Head of caudate nucleus (tissue), 42 donors: ENCODE measurements at places on chromosomes 3 and 15.

- no peak for DNase-seq
Observed at GRCh38 chr3:155494332-155494731, 200.8 kb upstream of the STRIT1 start.

DNA sequence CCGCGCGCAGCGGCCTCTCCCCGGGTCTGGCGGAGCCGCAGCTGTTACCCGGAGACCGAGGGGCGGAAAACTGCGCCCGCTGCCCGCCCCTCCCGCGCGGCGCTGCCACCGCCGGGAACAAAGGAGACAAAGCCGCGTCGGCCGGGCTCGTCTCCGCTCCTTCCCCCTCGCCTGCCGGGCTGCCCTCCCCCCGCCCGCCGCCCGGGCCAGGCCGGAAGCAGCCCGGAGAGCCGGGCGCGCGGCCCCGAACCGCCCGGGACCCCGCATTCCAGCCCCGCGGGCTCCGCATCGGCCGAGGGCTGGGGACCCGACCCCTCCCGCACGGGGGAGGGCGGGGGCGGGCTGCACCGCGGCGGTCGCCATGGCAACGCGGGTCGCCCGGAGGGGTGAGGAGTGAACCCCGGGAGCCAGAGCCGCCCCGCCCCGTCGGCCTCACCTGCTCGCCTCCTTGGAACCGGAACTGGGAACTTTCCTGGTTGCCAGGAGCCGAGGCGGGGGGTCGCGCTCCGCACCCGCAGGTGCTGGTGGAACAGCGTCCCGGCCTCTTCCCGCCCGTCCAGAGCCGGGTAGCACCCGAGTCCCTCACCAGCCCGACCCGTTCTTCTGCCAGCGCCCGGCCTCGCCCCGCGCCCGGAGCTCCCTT lies 448 bp downstream of the PLXNB1 start:
- peak; percentile 73 for DNase-seq

DNA sequence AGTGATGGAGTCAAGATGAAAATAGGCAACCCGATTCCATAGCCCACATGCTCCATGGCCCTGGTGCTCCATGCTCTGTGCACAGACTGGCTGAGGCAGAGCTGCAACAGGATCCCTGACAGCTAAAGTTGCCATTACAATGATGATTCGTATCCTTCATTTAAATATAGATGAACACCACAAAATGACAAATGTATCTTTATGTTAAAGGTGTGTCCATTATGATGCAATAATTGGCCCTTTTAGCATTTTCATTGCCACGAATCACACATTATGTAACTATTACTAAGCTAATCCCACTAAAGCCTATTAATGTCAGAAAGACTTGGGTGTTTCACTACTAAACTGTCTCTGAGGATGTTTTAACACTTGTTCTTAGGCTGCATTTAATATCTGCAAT lies 270.2 kb upstream of the THBS1 start:
- no peak for DNase-seq

DNA sequence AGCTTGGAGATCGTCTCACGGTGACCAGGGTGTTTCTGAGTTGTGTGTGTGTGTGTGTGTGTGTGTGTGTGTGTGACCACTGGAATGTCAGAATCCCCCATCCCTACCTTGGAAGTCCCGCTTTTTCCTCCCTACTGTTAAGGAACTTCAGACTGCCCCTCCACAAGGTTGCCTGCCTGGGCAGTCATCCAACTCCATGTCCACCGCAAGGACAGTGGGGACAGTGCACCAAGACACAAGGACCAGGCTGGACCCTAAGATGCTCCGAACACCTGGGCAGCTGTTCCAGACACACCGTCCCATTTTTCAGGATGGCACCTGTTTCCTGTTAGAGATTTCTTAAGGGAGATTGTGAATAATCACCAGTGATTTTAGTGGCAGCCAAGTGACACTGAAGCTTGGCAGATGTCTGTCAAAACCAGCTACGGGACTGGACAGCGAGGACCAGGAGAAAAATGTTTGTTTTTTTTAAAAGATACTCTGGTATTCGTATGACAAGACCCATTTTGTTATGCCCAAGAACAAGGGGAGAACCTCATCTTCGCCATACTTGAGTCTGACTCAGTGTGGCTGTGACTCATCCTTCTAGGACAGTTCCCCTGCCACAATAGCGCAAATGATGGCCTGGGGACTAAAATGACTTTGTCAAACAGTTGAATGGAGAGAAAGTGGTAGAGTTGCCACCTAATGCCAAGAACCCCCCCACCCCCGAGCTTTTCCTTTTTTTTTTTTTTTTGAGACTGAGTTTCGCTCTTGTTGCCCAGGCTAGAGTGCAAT lies 15.5 kb downstream of the PAQR9 start:
- DNase-seq, result no peak

GRCh38 chr3:100781301-100781700 lies 72.0 kb downstream of the TFG start:
- DNase-seq, result no peak
